ENCODE measurements at places on chromosomes 12 and 14. TPM values are rescaled to one million over a fixed set of nuclear protein-coding genes. Genes with fewer than 3 reads are reported as not detected.

The CD27 gene
- 0.63 TPM for total RNA-seq

The DEGS2 gene
- 2.2 TPM for total RNA-seq

The ZNF268 gene
- 15.1 TPM for total RNA-seq

The PRKD1 gene
- 30.6 TPM for total RNA-seq

The LYZ gene
- total RNA-seq: 58.1 TPM

The ATF7IP gene
- total RNA-seq: 35.5 TPM

The NPAS3 gene
- 3.9 TPM for total RNA-seq

The KRT83 gene
- total RNA-seq: not detected

The PRIMA1 gene
- 29.8 TPM for total RNA-seq

The NINJ2 gene
- total RNA-seq: 8.4 TPM

The TCTN1 gene
- total RNA-seq: 69.2 TPM

The VRTN gene
- total RNA-seq: not detected

The C3AR1 gene
- total RNA-seq: 8.2 TPM

The PTPRQ gene
- 1.8 TPM for total RNA-seq

- no peak overlapping the region for H3K4me3 ChIP-seq
- H3K27me3 ChIP-seq: no peaks in the 10 kb centered on the region
- DNase-seq: no peak
- H3K4me1 ChIP-seq: peaks cover 44% of the 10 kb centered on the region
- H3K36me3 ChIP-seq: no peaks in the 10 kb centered on the region
Observed at GRCh38 chr14:95311752-95312151, 8.0 kb downstream of the CLMN start.

GRCh38 chr12:85147331-85147730 lies 111.2 kb downstream of the LRRIQ1 start:
- no peak overlapping the region for H3K27ac ChIP-seq
- no peak for DNase-seq
- no peaks in the 10 kb centered on the region for H3K27me3 ChIP-seq
- no peak overlapping the region for H3K4me3 ChIP-seq
- H3K36me3 ChIP-seq: no peaks in the 10 kb centered on the region

- H3K4me3 ChIP-seq: no peak overlapping the region
- H3K27me3 ChIP-seq: no peaks in the 10 kb centered on the region
- DNase-seq: no peak
Observed at GRCh38 chr14:35927727-35928126, 101.6 kb downstream of the BRMS1L start.

- no peaks in the 10 kb centered on the region for H3K36me3 ChIP-seq
- no peaks in the 10 kb centered on the region for H3K27me3 ChIP-seq
- H3K27ac ChIP-seq: no peak overlapping the region
- H3K4me1 ChIP-seq: no peaks in the 10 kb centered on the region
Observed at GRCh38 chr14:81018684-81019083, 63.3 kb downstream of the TSHR start.

DNA sequence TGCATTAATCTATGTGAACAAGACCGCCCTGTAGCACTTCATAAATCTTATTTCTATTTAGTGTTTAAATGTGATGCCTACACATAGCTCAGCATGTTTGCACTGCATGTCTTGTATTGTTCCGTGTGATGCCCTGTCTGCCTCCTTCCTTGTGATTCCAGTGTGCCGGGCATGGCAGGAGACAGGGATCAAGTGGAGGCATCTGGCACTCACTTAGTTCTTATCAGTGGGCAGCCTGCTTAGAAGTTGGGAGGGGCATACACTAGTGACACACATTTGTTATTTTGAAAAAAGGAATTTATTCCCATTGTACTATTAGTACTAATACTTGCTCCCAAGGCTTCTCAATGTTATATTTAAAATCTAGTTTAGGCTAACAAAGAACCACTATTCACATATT lies 176.4 kb downstream of the KCNA5 start:
- H3K4me1 ChIP-seq: no peaks in the 10 kb centered on the region
- H3K4me3 ChIP-seq: no peak overlapping the region
- no peak for DNase-seq
- no peaks in the 10 kb centered on the region for H3K27me3 ChIP-seq
- H3K36me3 ChIP-seq: no peaks in the 10 kb centered on the region
- H3K27ac ChIP-seq: no peak overlapping the region

DNA sequence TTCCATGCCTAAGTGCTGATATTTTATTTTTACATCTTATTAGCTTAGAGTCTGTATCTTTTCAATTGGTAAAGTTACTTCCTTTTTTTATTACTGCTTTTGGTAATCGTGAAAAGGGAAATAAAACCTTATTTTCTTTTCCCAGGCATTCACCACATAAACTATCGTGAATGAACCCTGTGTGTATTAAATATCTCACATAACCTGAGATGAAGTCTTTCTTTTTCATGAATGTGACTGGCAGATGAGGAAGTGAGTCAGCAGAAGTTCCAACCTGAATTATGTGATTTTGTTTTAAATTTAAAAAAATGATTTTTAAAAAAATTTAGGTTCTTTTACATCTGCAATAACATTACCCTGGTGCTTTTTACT lies 26.0 kb downstream of the MYBPC1 start:
- H3K4me1 ChIP-seq: no peaks in the 10 kb centered on the region
- H3K27ac ChIP-seq: peak overlapping the region; percentile 41
- DNase-seq: no peak
- H3K27me3 ChIP-seq: peaks cover 2% of the 10 kb centered on the region
- no peak overlapping the region for H3K4me3 ChIP-seq

DNA sequence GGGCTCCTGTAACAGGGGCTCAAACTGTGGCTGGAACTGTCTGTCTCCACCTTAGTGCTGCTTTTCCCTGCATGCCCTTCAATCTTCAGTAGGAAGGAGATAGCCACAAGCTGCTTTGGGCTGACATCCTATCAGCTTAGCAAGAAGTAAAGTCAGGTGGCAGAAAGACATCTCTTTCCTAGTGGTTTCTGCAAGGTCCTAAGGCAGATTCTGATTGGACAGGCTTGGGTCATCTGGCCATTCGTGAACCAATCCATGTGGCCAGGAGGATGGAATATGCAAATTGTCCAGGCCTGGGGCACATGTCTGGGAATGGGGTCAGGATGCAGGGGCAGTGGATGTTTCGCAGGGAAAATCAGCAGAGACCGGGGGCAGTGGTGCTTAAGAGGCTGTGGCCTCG lies 5.2 kb downstream of the RITA1 start:
- DNase-seq: no peak
- H3K36me3 ChIP-seq: peaks cover 9% of the 10 kb centered on the region
- no peaks in the 10 kb centered on the region for H3K4me1 ChIP-seq

DNA sequence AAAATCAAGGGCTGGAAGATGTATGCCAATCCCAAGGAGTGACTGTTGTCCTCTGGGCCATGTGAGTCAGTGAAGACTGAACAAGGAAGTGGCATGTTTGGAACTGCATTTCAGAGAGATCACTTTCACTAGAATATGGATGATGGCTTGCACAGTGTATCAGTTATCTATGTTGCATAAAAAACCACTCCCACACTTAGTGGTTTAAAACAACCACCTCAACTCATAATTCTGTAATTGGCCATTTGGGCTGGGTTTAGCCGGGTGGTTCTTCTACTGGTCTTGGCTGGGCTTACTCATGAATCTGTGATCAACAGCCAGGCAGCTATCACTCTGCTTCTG lies 15.4 kb downstream of the BDKRB1 start:
- no peak overlapping the region for H3K27ac ChIP-seq
- H3K4me1 ChIP-seq: no peaks in the 10 kb centered on the region
- H3K36me3 ChIP-seq: no peaks in the 10 kb centered on the region
- no peak overlapping the region for H3K4me3 ChIP-seq
- H3K27me3 ChIP-seq: no peaks in the 10 kb centered on the region
- DNase-seq: no peak

- peaks cover 17% of the 10 kb centered on the region for H3K4me1 ChIP-seq
- no peak for DNase-seq
- peak overlapping the region; percentile 85 for H3K27ac ChIP-seq
- H3K27me3 ChIP-seq: no peaks in the 10 kb centered on the region
- H3K4me3 ChIP-seq: peak overlapping the region; percentile 51
Observed at GRCh38 chr14:24233538-24233866, 773 bp downstream of the GMPR2 start.

- H3K36me3 ChIP-seq: no peaks in the 10 kb centered on the region
- H3K4me1 ChIP-seq: no peaks in the 10 kb centered on the region
- no peaks in the 10 kb centered on the region for H3K27me3 ChIP-seq
- no peak overlapping the region for H3K27ac ChIP-seq
Observed at GRCh38 chr14:69214393-69214792, 23.1 kb downstream of the EXD2 start.

GRCh38 chr12:56021889-56022497 lies 1.1 kb downstream of the IKZF4 start:
- H3K27ac ChIP-seq: peak overlapping the region; percentile 91
- peak overlapping the region; percentile 37 for H3K4me3 ChIP-seq
- no peak for DNase-seq
- peaks cover 35% of the 10 kb centered on the region for H3K4me1 ChIP-seq
- H3K36me3 ChIP-seq: no peaks in the 10 kb centered on the region
- no peaks in the 10 kb centered on the region for H3K27me3 ChIP-seq

GRCh38 chr14:60805841-60806430 lies 71.4 kb downstream of the MNAT1 start:
- no peaks in the 10 kb centered on the region for H3K27me3 ChIP-seq
- H3K4me3 ChIP-seq: no peak overlapping the region
- no peaks in the 10 kb centered on the region for H3K4me1 ChIP-seq
- no peaks in the 10 kb centered on the region for H3K36me3 ChIP-seq

- no peak overlapping the region for H3K27ac ChIP-seq
- no peaks in the 10 kb centered on the region for H3K27me3 ChIP-seq
- H3K4me3 ChIP-seq: no peak overlapping the region
- H3K4me1 ChIP-seq: peaks cover 4% of the 10 kb centered on the region
- no peak for DNase-seq
Observed at GRCh38 chr12:12585115-12585863, 22.6 kb upstream of the DUSP16 start.

- no peak overlapping the region for H3K27ac ChIP-seq
- H3K36me3 ChIP-seq: peaks cover 2% of the 10 kb centered on the region
- DNase-seq: no peak
- H3K4me1 ChIP-seq: no peaks in the 10 kb centered on the region
Observed at GRCh38 chr12:49121047-49121696, 10.0 kb downstream of the TUBA1B start.

- no peaks in the 10 kb centered on the region for H3K4me1 ChIP-seq
- H3K27me3 ChIP-seq: no peaks in the 10 kb centered on the region
- H3K4me3 ChIP-seq: no peak overlapping the region
- no peaks in the 10 kb centered on the region for H3K36me3 ChIP-seq
- DNase-seq: no peak
Observed at GRCh38 chr12:120067901-120068300, 48.7 kb downstream of the RAB35 start.

- H3K4me3 ChIP-seq: no peak overlapping the region
- no peak overlapping the region for H3K27ac ChIP-seq
- H3K4me1 ChIP-seq: peaks cover 14% of the 10 kb centered on the region
- H3K36me3 ChIP-seq: peaks cover 5% of the 10 kb centered on the region
Observed at GRCh38 chr14:35159742-35160409, 37.5 kb downstream of the PRORP start.

DNA sequence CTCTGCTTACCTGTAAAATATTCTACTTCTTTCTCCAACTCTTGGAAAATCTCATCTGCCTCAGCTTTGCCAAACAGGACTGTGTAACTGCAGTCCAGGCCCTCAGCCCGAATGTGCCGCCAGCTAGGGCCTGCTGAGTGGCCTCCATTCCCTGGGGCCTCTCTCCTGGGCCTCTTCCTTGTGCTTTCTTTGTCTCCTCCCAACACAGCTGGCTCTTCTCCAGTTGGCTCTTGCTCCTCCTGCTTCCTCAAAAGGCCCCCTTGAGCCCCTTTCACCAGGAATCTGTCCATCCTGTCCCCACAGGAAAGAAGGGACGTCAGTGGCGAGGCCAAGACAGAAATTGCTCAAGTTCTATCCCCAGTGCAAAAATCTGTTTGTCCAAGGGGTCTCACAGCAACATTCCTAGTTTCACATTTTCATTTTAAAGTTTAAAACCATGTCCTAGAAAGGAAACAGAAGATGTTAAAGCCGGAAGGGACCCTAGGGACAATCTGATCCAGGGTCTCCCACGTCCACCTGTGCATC lies 713 bp downstream of the ALKBH2 start:
- H3K27ac ChIP-seq: peak overlapping the region; percentile 89
- DNase-seq: no peak
- H3K36me3 ChIP-seq: no peaks in the 10 kb centered on the region
- H3K4me1 ChIP-seq: no peaks in the 10 kb centered on the region
- peak overlapping the region; percentile 62 for H3K4me3 ChIP-seq
- H3K27me3 ChIP-seq: no peaks in the 10 kb centered on the region

Data from tibial nerve (tissue), 4 donors.